ENCODE measurements at places on chromosomes 3 and 15.

DNA sequence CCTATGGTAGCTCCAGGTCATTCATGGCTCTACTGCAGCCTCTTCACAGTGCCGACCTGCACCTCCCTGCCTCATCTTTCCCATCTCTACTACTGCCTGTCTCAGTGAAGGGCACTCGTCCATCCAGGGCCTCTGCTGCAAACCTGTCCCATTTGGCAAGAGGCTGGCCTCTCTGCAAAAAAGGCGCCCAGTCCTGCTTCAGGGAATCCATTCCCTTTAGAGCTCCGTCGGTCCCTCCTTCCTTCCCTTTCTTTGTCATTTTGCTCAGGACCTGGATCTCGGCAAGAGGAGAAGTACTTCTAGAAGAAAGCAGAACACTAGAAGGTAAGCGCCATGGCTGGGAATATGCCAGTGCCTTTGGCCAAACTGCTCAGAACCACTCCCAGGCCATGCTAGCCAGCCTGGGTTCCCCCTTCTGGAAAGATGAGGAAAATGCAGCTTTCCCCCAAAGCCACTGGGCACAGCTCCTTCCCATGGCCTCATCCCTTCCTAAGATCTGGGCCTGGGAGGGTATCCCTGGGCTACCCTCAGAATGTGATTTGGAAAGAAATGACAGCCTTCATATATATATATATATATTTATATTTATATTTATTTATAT is 6.4 kb upstream of the ISL2 start:
- DNase-seq, result peak; percentile 57

- DNase-seq, result no peak
Measured at GRCh38 chr3:4587838-4588105, 94.6 kb downstream of the ITPR1 start.

DNA sequence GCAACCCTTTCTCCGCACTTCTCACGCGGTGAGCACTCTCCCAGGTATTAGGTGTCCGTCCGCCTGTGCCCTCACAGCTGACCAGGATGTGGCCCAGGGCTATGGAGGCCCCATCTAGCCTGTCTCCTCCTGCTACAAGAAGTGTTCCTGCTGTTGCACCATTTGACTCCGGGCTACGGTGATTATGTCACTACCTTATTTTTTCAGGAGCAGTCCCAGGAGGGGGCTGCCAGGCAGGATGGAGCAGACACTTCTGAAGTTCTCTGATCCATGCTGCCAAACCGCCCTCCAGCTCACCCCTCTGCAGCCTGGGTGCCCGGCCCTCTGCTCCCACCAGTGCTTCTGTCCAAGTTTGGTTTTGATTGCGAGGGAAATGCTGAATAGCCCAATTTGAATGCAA is 36.9 kb downstream of the ZXDC start:
- no peak for DNase-seq

- peak; percentile 93 for DNase-seq
Measured at GRCh38 chr15:101128221-101129015, 123.4 kb downstream of the CHSY1 start.

GRCh38 chr3:158712443-158712842 is 19.8 kb downstream of the RARRES1 start:
- DNase-seq, result no peak

DNA sequence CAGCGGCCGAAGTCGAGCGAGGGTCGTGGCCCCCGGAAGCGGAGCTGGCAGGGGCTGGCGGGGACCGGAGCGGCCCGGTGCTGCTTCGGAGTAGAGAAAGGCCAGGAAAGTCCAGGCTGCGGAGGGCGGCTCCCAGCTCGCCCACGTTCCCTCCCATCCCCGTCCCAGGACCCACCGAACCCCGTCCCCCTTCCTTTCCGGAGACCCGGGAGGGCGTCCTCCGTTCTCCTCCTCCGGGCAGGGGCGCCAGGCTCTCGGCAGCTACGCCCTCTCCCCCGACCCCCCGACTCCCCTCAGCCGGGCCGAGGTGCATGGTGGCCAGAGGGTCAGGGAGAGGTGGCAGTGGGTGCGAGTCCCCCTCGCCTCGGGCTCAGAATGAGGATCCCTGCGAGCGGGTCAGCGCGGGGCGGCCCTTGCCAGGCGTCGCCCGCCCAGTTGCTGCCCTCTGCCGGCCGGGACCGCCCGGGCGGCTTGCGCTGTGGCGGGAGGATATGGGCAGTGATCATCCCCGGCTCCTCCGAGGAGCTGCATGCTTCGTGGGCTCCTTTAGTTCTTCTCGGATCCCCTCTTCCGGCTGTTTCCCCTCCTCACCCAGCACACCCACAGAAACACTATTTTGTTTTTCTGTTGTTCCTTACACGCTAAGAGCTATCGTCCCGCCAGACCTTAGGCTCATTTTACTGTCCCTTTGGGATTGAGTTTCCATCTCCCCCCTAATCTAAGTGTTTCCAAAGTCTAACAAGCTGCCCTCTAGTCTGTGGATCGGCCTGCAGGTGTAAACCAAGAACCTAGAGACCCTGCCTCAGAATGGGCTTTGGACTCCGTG is 744 bp upstream of the ALDH1A2 start:
- peak; percentile 52 for DNase-seq

GRCh38 chr3:142983318-142983717 is 18.1 kb upstream of the U2SURP start:
- DNase-seq, result no peak

GRCh38 chr3:133376810-133377209 is 23.0 kb upstream of the BFSP2 start:
- peak; percentile 37 for DNase-seq

DNA sequence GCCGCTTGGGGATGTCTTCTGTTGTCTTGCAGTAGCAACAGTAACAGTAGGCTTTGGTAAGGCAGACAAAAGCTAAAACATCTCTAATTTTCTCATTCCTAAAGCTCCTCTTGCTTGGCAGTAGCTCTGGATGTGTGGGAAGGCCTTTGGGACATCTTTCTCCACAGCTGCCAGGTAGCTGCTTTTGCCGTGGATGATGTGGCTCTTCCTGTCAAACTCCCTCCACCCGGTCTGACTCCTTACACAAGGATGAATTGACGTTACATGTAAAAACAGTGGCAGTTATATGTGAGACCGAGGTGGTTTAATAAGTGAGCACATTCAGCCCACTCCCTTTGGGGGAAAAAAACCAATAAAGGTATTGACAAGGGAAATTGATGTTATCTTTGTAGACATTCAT is 309.1 kb downstream of the TUSC7 start:
- DNase-seq, result no peak

- DNase-seq, result no peak
Measured at GRCh38 chr3:170178651-170179050, 2.9 kb downstream of the PHC3 start.

GRCh38 chr3:66110840-66111239 is 72.1 kb upstream of the MAGI1 start:
- no peak for DNase-seq

GRCh38 chr3:189076449-189076848 is 95.3 kb upstream of the TPRG1 start:
- DNase-seq, result no peak

DNA sequence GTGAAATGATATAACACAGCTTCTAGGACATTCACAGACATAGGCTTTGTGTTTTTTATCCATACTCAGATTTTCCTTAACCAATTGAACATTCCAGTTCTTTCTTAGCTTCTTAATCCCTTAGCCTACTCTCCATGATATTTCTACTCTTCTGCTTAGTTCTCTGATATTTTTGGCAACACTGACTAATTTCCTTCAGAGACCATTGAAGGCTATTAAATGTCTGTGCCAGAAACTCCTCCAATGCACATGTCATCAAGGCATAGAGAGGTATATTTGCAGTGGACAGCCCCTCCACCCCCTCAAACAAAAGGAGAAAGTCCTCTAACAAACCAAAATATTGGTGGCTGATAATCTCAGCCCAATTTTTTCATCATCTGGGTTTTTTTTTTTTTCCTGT is 105.9 kb upstream of the TSC22D2 start:
- DNase-seq, result no peak

DNA sequence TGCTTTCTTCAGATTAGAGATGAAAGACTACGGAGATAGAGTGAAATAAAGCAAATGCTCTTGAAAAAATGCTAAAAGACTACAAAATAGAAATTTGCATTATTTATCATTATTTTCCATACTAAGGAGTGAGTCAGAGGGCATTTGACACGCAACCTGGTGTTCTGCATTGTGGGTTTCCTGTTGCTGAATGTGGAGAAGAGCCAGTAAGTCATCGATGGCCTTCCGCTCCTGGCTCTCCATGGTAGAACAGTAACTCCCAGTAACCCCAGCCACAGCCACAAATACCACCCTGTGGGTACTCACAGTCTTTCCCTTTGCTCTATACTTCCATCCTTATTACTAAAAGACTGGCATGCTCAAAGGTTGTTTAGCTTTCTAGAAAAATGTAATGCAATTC is 61.5 kb downstream of the CGGBP1 start:
- DNase-seq, result peak; percentile 11

DNA sequence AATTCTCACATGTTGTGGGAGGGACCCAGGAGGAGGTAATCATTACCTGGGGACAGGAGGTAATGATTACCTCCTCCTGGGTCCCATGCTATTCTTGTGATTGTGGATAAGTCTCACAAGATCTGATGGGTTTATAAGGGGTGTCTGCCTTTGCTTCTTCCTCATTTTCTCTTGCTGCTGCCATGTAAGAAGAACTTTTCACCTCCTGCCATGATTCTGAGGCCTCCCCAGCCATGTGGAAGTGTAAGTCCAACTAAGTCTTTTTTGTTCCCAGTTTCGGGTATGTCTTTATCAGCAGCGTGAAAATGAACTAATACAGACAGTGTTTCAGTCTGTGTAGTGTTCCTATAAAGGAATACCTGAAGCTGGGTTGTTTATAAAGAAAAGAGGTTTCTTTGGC is 13.1 kb upstream of the KCTD6 start:
- DNase-seq, result no peak

GRCh38 chr3:154316974-154317767 is 7.1 kb downstream of the DHX36 start:
- no peak for DNase-seq

DNA sequence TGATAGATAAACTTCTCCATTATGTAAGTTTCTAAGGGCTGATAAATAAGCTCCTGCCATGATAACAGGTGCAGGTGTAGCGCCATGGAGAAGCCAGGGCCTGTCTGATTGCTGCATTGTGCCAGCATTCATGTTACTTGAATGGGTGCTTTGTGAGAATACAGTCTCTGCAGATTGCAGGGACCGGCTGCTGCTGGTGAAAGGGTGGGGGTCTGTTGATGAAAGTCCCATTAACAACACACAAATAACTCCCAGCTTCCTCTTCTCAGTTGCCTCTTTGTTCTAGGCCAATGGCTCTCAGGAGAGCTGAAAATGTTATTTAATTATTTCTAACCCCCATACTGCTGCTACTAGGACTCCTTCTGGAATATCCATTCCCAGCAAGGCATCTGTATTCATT is 77.2 kb downstream of the RTP4 start:
- no peak for DNase-seq

- no peak for DNase-seq
Measured at GRCh38 chr3:160435095-160435494, 14.5 kb downstream of the TRIM59 start.

- DNase-seq, result no peak
Measured at GRCh38 chr3:46524008-46524407, 26.2 kb downstream of the RTP3 start.

DNA sequence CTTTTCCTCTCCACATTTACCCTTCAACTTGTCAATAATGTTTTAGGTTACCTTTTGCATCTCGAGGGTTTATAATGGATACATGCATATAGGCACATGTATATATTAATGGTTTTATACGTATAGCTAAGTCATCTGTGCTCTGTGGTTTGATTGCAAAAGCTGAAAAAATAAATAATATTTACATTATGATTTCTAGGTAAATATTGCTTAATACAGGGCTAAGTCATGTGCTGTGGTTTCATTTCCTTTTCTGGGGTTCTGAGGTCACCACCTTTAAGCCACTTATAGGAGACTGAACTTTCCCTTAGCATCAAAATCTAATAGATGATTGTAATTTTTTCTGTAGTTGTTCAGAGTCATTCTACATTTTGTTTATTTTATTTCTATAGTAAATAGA is 33.1 kb downstream of the LPP start:
- DNase-seq, result peak; percentile 47

DNA sequence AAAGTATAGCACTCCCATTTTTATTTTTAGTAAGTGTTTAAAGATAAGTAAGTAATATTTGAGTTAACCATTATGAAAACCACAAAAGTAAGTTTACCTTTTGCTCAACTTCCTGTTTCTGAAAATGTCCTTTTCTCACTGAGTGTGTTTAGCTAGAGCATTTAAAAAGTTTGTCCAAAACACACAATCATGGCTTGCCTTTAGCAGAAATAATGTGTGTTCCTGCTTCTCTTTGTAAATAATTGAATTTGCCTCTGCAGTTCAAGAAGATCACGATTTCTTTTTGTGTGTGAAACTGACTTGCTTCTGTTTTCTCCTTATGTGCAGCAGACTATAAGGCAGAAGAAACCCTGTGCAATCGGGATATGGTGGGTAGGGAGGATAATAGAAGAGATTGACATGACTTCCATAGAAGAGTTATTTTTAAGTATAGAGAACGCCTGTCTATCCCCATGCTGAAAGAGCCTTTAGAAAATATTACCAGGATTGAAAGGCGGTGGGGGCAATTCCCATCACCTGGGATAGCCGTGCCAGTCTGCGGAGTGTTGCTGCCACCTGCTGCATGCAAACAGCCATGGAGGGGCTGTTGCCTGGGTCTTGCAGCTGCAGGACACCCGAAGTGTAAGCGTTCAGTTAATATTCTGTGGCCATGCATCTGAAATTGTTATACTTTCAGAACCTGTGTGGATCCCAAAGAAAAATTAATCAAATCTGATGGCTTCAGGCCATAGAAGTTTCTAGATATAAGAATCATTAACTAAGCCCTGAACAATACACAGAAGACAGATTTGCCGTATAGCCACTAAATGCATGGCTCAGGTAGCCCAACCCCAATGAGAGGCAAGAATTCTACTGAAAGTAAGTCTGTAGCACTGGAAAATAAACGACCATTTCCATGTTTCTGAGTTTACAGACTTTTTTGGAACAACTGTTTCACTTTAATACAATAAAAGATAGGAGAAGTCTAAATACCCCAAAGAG is 2.4 kb upstream of the CD96 start:
- DNase-seq, result peak; percentile 43

GRCh38 chr3:37935756-37936666 is 54.6 kb upstream of the VILL start:
- DNase-seq, result peak; percentile 99

DNA sequence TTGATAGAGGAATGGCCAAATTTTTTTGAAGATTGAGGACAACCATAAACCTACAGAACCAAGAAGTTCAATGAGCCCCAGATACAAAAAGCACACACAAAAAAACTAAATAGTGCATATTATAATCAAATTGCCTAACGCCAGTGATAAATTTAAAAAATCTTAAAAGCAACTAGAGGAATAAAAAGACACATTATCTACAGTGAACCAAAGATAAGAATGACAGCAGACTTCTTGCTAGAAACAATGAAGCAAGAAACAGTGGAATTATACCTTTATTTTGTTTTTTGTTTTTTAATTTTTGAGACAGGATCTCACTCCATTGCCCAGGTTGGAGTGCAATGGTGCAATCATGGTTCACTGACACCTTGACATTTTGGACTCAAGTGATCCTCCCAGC is 9.9 kb upstream of the SAMD7 start:
- no peak for DNase-seq

DNA sequence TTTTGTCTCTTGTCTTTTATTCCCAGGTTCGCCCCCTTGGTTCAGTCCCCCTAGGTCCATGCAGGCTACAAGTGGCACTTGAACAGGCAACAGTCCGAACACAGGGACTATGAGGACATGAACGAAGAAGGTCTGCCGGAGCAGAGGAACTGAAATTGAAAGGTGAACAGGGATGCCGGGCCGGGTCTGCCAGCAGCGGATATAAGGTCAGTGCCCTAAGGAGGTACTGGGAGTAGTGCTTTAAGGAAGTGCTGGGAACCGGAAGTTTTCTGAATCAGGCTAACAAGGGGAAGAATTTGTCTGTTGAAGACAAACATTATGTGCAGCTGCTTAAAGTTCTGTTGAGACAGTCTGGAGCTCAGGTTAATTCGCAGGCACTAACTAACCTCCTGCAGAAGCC is 46.8 kb downstream of the LSM3 start:
- DNase-seq, result no peak
